ENCODE measurements at places on chromosomes 7 and 10.

DNA sequence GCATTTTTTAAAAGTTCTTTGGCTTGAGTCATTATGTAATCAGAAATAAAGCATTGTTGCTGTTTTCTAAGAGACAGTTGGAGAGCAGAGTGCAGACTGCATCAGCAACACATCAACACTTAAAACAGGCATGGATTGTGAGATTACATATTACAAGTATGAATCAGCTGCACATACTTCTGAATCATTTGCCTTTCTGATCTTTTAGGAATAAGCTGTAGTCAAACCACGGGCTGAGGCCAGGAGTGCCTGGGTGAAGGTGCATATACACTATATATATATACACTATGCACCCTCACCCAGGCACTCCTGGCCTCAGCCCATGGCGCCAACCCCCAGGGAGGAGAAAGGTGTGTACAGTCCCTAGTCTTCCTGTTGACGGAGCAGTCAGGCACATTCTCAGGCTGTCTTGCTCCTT, 52.4 kb upstream of the DLX6 start:
- DNase-seq, result peak; percentile 1

GRCh38 chr10:103451091-103451813, 918 bp downstream of the CALHM2 start:
- DNase-seq, result peak; percentile 72

GRCh38 chr7:139058943-139059342, 23.1 kb upstream of the ZC3HAV1L start:
- no peak for DNase-seq

DNA sequence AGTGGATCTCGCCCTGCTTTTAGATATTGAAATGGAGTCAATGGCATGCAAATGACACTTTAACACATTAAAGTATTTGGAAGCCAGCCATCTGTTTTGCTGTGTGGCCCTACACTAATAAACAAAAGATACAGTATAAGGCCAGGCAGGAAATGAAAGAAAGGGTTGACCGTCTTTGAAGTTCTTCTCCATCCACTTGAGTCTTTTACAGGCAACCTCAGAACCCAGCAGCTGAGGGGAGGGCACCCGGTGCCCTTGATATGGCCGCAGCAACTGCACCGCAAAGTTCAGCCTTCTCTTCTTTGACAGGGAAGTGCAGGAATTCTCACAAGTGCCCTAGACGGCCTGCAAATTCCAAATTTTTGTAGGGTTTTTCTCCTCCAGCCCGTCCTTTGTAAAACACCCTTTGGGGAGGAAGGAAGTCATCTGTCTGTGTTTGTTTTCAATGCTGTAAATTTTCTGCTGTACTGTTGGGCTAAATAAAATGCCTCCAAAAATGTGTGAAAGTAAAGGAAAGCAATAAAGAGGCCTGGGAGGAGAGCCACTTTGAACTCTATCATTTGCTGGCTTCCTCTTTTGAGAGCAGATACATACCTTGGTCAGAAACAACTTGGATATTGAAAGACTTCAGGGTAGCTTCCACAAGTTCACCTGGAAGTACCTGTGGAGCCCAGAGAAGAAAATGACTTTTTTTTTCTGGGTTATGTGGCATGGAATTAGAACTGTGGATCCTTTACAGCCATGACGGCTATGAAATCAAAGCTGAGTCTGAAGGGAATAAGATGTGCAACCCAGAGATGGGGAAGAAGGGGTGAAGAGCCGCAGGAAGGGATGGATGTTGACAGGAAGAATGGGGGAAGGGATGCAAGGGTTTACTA, 3.6 kb downstream of the HOXA1 start:
- DNase-seq, result no peak

DNA sequence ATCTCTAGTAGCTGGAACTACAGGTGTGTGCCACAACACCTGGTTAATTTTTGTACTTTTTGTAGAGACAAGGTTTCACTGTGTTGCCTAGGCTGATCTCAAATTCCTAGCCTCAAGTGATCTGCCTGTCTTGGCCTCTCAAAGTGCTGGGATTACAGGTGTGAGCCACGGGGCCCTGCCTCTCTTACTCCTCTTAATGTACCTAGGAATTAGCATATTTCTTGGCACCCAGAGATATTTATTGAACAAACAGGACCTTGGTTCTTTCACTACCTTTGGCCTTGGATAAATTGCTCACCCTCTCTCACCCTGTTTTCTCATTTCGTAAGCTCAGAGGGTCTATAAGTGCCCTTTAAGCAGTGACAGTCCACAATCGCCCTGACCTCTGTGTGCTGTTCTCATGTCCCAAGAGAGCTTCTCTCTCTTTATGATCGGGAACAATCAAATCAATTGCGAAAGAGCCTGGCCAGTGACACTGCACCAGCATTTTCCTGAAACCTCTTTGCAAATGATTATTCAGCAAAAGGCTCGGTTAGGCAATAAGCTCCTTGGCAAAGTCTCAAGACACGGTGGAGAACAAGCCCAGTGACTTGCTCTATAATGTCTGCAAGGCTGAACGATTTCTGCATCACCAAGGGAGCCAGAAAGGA, 117.7 kb downstream of the APBB1IP start:
- no peak for DNase-seq

DNA sequence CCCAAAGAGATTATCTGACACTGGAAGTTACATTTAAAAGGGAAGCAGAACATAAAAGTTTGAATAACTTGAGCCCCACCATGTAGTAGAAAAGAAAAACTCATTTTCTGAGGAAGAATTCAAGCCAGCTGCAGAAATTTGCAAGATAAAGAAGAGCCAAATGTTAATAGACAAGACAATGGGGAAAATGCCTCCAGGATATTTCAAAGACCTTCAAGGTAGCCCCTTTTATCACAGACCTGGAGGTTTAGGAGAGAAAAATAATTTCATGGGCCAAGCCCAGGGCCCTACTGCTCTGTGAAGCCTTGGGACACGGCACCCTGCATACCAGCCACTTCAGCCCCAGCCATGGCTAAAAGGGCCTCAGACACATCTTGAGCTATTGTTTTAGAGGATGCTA, 18.4 kb upstream of the AKR1C1 start:
- no peak for DNase-seq

- DNase-seq, result peak; percentile 25
Measured at GRCh38 chr10:87546210-87546609, 41.5 kb downstream of the MINPP1 start.

DNA sequence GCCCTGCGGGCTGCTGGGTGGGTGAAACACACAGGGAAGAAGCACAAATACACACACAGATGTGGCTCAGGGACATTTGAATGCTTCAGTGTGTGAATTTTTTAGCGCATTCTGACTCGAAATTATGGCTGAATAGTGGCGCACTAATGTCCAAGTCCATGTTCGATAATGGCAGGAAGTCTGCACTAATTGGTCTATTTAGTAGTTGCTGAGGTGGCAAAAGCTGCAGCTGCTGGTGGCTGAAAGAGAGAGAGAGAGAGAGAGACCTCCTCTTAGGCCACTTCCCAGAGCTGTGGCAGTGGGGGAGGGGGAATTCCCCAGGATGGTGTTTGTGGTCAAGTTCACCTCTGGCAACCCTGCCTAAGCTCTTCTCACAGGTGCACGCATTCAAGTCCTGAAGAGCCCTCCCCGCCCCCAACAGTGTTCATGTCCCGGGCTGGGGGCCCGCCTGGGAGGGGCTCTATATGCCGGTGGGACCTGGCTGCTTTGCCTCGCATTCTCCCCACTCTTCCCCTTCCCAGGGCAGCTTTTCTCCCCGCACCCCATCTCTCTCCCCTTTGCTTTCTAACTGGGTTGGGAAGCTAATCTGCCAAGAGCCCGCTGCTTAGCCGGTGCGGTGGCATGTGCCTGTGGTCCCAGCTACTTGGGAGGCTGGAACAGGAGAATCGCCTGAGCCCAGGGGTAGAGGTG, 6.0 kb upstream of the MNX1 start:
- peak; percentile 49 for DNase-seq
